Renal pelvis (tissue), 12 donors: ENCODE measurements at places on chromosomes 1 and 21. TPM values are rescaled to one million over a fixed set of nuclear protein-coding genes. Genes with fewer than 3 reads are reported as not detected.

The NECTIN4 gene
- polyA plus RNA-seq, result 3.9 TPM

The S100A3 gene
- polyA plus RNA-seq, result 0.19 TPM

The THBS3 gene
- 32.3 TPM for polyA plus RNA-seq

The LMX1A gene
- polyA plus RNA-seq, result not detected

The FBLIM1 gene
- 65.3 TPM for polyA plus RNA-seq

The FLG2 gene
- 0.08 TPM for polyA plus RNA-seq

The MROH7 gene
- polyA plus RNA-seq, result 19.5 TPM

The SLC44A3 gene
- 88.6 TPM for polyA plus RNA-seq

The ZBTB8A gene
- polyA plus RNA-seq, result 16.4 TPM

The ADCY10 gene
- polyA plus RNA-seq, result 0.70 TPM

The TRPM2 gene
- polyA plus RNA-seq, result 1.3 TPM

The ALG14 gene
- polyA plus RNA-seq, result 12.8 TPM

DNA sequence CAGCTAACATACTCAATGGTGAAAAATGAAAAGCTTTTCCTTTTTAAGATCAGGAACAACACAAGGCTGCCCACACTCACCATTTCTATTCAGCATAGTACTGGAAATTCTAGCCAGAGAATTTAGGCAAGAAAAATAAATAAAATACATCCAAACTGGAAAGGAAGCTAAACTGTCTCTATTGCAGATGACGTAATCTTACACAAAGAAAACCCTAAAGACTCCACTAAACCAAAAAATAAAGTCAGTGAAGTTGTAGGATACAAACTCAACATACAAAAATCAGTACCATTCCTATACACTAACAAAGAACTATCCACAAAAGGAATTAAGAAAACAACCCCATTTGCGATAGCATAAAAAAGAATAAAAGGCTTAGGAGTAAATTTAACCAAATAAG is 181.2 kb downstream of the BRINP3 start:
- no peak for DNase-seq

DNA sequence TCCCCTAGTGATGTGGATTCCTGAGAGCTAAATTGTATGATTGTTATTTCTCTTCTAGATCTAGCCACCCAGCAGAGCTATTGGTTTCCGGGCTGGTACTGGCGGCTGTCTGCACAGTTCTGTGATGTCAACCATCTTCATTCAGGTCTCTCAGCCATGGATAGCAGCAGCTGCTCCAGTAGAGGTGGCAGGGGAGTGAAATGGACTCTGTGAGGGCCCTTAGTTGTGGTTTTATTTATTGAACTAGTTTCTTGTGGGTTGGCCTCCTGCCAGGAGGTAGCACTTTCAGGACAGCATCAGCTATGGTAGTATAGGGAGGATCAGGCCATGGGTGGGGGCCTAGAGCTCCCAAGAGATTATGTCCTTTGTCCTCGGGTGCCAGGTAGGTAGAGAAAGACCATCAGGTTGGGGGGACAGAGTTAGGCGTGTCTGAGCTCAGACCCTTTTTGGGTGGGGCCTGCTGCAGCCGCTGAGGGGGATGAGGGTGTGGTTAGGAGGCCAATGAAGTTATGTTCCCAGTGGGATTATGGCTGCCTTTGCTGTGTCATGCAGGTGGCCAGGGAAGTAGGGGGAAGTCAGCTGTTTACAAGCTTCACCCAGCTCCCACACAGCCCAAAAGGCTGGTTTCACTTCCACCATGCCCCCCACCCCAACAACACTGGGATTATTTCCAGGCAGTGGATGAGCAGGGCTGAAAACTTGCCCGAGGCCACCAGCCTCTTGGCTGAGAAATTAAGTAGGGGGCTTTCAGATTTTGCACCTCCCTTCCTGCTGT is 55.1 kb upstream of the RGS4 start:
- DNase-seq, result no peak

- peak; percentile 22 for DNase-seq
Observed at GRCh38 chr1:168320800-168321450, 40.2 kb downstream of the TBX19 start.

DNA sequence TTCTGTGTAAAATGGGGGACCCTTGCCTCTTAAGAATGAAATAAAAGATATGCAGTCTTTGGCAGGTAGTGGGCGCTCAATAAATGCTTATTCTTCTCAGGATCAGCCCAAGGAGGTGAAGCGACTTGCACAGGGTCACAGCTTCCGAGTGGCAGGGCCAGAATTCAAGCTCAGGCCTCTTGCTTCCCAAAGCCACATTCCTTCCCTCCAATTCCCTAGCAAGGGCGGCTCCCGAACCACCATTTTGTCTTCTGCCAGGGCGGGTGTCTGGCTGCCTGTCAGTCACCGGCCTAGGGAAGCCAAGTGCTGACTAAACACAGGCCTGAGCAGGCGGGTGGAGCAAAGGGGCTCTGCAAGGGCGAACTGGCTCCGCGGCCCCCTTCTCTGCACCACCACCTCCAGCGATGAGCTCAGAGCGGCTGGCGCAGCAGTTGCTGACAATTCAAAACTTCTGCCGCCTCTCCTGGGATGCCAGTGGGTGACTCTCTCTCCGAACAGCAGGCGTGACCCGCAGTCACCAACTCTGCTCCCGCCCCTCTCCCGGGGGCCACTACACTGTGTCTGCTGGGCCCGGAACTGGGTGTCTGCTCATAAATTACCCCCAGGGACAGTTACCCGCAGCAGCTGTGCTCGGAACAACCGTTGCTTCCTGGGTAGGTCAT is 10.8 kb downstream of the GPR3 start:
- DNase-seq, result no peak

GRCh38 chr1:215895276-215895675 is 328.2 kb downstream of the KCTD3 start:
- DNase-seq, result no peak

GRCh38 chr1:8370046-8370881 is 52.4 kb downstream of the SLC45A1 start:
- DNase-seq, result no peak

GRCh38 chr1:181179987-181180365 is 91.5 kb downstream of the IER5 start:
- DNase-seq, result peak; percentile 84

DNA sequence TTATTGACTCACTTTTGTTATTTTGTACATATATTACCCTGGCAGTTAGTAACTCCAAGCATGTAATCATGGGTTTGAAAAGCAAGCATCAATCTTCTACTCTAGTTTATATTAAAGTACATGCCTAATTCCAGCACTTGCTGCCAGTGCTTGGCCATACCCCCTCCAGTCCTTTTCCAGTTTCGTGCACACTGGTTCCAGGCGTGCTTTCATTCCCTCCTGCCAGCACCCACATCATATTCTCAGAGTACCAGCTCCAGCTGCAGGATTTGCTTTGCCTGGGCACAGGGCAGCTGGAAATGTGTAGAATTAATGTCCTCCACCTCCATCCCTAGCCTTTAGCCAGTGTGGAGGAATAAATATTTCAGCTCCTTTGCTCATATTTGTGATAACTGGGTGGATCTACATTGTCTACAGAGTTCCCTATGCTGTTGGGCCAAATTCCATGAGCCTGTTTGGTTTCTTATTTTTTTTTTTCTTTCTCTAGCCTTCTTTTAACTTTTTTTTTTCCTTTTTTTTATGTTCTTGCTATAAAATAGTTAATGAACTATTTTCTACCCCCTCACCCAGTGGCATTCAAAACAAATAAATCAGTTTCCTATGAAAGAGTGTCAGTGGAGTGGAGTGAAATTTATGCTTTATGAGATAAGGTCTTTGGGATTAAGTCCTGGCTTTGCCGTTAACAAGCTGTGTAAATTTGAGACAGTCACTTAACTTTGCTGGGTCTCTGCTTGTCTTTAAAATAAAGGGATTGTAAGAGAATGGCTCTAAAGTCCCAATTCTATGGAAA is 2.6 kb upstream of the GNG12 start:
- DNase-seq, result no peak

GRCh38 chr1:205451759-205452164 is 4.1 kb downstream of the BLACAT1 start:
- DNase-seq, result no peak

- no peak for DNase-seq
Observed at GRCh38 chr1:40855513-40855912, 6.7 kb downstream of the CITED4 start.

DNA sequence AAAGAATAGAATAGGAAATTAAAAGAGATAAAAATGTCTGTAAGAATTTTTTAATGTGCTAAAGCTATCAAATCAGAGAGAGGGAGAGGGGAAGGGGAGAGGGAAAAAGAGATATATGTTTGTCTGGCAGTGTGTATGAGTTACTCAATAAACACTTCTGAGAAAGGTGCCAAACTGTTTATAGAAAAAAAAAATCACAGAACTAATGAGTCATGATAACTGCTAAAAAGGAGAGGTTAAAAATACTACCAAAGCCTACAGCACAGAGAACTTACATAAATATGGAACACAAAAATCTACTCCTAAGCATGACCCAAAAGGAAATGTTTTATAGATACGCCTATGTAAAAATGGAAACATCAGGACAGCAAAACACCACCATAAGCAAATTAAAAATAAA is 45.4 kb downstream of the SELENOF start:
- no peak for DNase-seq

DNA sequence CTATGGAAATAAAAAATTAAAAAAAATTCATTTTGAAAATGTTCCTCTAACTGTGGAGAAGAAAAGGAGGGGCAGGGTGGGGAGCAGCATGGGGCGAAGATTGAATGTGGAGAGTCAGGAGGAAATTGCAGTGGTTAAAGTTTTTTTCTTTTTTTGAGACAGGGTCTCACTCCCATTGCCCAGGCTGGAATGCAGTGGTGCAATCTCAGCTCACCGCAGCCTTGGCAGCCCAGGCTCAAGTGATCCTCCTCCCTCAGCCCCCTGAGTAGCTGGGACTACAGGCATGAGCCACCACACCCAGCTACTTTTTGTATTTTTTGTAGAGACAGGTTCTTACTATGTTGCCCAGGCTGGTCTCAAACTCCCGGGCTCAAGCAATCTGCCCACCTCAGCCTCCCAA is 67.6 kb downstream of the ADSS2 start:
- no peak for DNase-seq

- DNase-seq, result no peak
Observed at GRCh38 chr1:160956966-160957365, 2.4 kb upstream of the ITLN2 start.

- no peak for DNase-seq
Observed at GRCh38 chr1:114000406-114000805, 21.1 kb downstream of the OLFML3 start.

- DNase-seq, result no peak
Observed at GRCh38 chr21:15051644-15052458, 12.9 kb downstream of the NRIP1 start.

GRCh38 chr1:64309431-64309831 is 106.0 kb downstream of the UBE2U start:
- no peak for DNase-seq

DNA sequence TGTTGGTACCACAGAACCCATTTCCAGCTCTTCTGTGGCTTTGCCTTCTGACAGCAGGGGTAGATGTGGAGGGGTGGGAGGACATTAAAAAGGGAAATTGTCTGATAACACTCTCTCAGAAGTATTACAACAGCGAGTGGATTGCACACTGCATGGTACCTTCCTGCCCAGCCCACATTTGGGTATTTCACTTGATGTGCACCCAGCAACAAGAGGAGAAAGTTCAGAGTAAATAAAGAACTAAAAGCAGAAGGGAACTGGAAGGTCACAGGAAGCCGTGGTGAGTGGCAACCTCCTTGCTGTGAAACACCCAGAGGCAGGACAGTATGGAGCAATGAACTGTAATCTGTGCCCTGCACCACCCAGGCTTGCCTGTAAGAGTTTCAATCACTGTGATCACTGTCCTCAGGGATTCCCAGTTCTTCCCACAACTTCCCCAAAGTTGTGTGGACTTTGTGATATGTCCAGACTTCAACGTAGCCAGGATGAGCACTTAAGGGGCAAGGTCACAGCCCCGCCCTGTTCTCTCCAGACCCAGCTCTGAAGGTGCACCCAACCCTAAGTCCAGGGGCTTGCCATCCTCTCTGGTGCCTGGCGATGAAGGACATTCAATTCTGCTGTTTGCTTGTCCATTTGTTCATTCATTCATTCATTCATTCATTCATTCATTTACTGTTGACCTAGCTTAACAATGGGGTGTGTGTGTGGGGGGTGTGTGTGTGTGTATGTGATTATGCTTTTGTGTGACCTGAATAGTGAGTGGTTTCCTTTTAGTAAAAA is 18.7 kb upstream of the F5 start:
- no peak for DNase-seq

DNA sequence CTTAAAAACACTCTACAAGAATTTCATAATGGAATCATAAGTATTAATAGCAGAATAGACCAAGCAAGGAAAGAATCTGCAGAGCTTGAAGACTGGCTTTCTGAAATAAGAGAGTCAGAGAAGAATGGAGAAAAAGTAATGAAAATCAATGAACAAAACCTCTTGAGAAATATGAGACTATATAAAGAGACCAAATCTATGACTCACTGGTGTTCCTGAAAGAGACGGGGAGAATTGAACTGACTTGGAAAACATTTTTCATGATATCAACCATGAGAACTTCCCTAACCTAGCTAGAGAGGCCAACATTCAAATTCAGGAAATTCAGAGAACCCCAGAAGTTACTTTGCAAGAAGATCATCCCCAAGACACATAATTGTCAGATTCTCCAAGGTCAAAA is 85.6 kb downstream of the GDAP2 start:
- no peak for DNase-seq

GRCh38 chr1:91018006-91018405 is 3.8 kb downstream of the ZNF644 start:
- DNase-seq, result no peak

GRCh38 chr1:77511440-77511840 is 171.0 kb downstream of the ZZZ3 start:
- no peak for DNase-seq

- DNase-seq, result no peak
Observed at GRCh38 chr1:218347336-218347722, 2.2 kb downstream of the TGFB2 start.

- no peak for DNase-seq
Observed at GRCh38 chr1:183783342-183783741, 21.6 kb upstream of the RGL1 start.

DNA sequence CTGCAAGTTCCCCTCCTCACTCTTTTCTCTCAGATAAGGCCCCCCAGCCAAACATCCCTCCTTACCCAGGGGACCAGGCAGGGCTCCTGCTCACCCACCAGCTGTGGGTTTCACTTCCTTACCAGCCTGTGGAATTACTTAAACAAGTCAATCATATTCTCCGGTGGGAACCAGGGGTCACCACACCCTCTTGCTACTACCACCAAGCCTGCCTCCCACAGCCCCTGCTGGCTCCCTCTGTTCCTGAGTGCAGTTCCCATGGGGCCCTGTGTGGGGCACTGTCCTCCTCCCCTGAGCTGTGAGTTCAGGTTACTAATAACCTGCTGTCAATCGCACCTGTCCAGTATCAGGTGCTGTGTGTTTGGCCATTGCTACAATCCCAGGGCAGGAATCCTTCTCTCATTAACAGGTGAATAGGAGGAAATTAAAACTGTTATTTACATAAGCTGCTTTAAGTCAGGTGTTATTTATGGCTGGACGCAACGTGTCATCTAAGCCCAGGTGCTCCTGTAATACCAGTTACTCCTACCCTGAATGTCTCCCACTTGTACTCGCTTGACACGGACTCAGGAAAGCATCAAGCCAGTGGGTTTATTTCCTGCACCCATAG is 53.1 kb upstream of the LBR start:
- no peak for DNase-seq
